ENCODE measurements at places on chromosomes 13 and 19.
A peak's percentile ranks its signal among the peaks of the same experiment; 100 is the strongest.

DNA sequence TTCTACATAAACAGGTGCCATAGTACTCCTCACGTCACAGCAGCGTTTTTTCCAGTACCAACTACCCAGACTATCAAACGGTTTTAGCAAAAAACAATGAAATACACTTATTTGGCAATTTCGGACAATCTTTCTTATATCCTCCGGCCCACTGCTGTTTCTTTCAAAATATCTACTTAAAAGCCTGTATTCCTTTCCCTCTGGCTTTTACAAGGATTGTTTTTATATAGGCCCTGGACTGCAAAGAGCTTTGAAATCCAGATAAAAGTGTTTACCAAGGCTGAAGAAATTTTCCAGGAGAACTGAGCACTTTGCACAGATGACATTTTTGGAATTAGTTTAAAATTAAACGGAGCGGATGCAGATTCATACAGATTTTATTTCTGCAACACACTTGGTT lies 255.9 kb upstream of the STARD13 start:
- no peaks in the 10 kb centered on the region for H3K27me3 ChIP-seq
- H3K4me1 ChIP-seq: peaks cover 6% of the 10 kb centered on the region
- no peaks in the 10 kb centered on the region for H3K36me3 ChIP-seq
- no peak for DNase-seq
- H3K27ac ChIP-seq: peak overlapping the region; percentile 99

- H3K27ac ChIP-seq: no peak overlapping the region
- no peaks in the 10 kb centered on the region for H3K27me3 ChIP-seq
- no peak overlapping the region for H3K4me3 ChIP-seq
- H3K4me1 ChIP-seq: peaks cover 24% of the 10 kb centered on the region
- DNase-seq: no peak
Observed at GRCh38 chr13:98564204-98564603, 12.7 kb downstream of the STK24 start.

- no peak overlapping the region for H3K27ac ChIP-seq
- no peaks in the 10 kb centered on the region for H3K36me3 ChIP-seq
- DNase-seq: no peak
- H3K4me1 ChIP-seq: no peaks in the 10 kb centered on the region
Observed at GRCh38 chr13:52348071-52348470, 57.9 kb downstream of the THSD1 start.

DNA sequence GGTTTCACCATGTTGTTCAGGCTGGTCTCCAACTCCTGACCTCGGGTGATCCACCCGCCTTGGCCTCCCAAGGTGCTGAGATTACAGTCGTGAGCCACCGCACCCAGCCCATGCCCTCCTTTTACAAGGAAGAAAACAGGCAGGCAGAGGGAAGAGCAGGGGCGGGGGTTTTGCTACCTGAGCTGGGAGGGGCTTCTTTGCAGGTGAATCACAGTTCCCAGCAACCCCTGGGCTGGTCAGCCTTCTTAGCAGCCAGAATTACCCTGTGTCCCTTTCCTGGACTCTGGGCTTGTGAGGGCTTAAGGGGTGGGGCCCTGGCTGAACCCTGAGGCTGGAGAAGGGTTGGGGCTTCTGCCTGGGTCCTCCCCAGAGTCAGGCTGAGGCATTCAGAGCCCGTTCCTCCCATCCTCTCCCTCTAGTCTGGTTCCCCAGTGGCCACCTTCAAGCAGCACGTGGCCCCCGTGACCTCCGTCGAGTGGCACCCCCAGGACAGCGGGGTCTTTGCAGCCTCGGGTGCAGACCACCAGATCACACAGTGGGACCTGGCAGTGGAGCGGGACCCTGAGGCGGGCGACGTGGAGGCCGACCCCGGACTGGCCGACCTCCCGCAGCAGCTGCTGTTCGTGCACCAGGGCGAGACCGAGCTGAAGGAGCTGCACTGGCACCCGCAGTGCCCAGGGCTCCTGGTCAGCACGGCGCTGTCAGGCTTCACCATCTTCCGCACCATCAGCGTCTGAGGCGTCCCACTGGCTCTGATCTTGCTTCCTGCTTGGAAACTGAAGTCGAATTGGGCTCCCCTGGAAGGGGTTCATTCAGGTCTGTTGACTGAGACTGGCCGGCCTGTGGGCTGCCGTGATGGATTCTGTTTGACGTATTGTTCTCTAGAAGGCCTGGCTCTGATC lies 2.8 kb upstream of the KCNJ14 start:
- H3K27ac ChIP-seq: no peak overlapping the region
- peaks cover 95% of the 10 kb centered on the region for H3K36me3 ChIP-seq
- no peaks in the 10 kb centered on the region for H3K27me3 ChIP-seq
- H3K4me3 ChIP-seq: no peak overlapping the region
- H3K4me1 ChIP-seq: peaks cover 7% of the 10 kb centered on the region
- no peak for DNase-seq

DNA sequence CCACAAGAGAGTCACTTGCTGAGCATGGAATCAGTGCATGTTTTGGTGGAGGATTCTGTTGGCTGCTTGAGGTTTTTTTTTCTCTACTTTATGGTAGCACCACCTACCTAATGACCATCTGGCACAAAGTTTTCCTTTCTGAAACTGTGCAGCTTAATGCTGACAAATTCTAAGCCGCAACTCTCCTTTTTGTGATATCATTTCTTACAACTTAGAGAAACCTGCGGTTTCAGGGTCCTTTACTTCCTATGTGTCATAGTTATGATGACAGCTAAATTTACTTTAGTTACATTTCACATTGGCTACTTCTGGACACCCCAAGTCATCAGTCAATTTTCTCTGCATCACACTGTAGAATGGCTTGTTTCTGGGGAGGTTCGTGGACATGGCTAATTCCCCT lies 115.4 kb upstream of the TMTC4 start:
- H3K4me3 ChIP-seq: no peak overlapping the region
- H3K27me3 ChIP-seq: no peaks in the 10 kb centered on the region
- H3K27ac ChIP-seq: peak overlapping the region; percentile 51
- no peaks in the 10 kb centered on the region for H3K36me3 ChIP-seq
- no peak for DNase-seq

DNA sequence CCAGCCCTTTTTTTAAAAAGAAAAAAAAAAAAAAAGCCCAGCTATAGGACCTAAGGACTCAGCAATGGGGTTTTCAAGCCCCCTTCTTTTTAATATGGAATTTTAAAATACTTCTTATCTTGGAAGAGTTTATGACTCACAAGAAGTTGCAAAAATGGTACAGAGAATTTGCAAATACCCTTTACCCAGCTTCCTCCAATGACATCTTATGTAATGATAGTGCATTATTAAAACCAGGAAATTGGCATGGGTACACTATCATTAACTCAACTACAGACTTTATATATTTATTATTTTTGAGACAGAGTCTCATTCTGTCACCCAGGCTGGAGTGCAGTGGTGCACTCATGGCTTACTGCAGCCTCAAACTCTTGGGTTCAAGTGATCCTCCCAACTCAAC lies 16.1 kb downstream of the TMEM38A start:
- no peak overlapping the region for H3K4me3 ChIP-seq
- no peak overlapping the region for H3K27ac ChIP-seq
- no peaks in the 10 kb centered on the region for H3K27me3 ChIP-seq
- peaks cover 27% of the 10 kb centered on the region for H3K36me3 ChIP-seq
- DNase-seq: no peak
- no peaks in the 10 kb centered on the region for H3K4me1 ChIP-seq

GRCh38 chr13:79353693-79354092 lies 52.4 kb downstream of the RBM26 start:
- DNase-seq: no peak
- no peaks in the 10 kb centered on the region for H3K4me1 ChIP-seq
- H3K27ac ChIP-seq: no peak overlapping the region
- no peaks in the 10 kb centered on the region for H3K27me3 ChIP-seq
- H3K4me3 ChIP-seq: no peak overlapping the region

DNA sequence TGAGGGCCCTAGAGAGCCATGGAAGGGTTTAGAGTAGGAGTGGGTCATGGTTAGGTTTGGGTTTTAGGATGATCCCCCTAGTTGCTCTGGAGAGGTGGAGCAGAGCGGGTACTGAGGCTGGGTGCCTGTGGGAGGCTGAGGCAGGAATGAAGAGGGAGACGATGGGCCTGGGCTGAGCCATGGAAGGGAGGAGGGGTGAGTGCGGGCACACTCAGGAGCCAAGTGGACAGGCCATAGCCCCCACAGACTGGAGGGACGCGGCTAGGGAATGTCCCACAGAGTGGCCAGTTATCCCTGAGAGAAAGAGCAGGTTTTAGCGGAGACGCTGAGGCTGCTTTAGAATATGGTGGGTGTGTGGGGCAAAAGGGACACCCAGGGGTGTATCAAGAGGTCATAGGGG lies 6.0 kb upstream of the CATSPERG start:
- H3K4me3 ChIP-seq: no peak overlapping the region
- no peaks in the 10 kb centered on the region for H3K27me3 ChIP-seq
- no peak overlapping the region for H3K27ac ChIP-seq
- no peak for DNase-seq

GRCh38 chr19:18785179-18786124 lies 5.7 kb downstream of the COMP start:
- peaks cover 63% of the 10 kb centered on the region for H3K27me3 ChIP-seq
- no peak overlapping the region for H3K4me3 ChIP-seq
- no peak overlapping the region for H3K27ac ChIP-seq
- H3K4me1 ChIP-seq: peaks cover 37% of the 10 kb centered on the region

- H3K4me3 ChIP-seq: peak within 1 kb of the TSS; percentile 57
- H3K36me3 ChIP-seq: peaks cover under 1% of the 10 kb centered on the region
- peak; percentile 91 for DNase-seq
Observed at GRCh38 chr13:52450012-52450792, at the start of gene VPS36. VPS36 (minus strand) TSS chr13:52450634; CDS start chr13:52450594, 40 bp downstream.

DNA sequence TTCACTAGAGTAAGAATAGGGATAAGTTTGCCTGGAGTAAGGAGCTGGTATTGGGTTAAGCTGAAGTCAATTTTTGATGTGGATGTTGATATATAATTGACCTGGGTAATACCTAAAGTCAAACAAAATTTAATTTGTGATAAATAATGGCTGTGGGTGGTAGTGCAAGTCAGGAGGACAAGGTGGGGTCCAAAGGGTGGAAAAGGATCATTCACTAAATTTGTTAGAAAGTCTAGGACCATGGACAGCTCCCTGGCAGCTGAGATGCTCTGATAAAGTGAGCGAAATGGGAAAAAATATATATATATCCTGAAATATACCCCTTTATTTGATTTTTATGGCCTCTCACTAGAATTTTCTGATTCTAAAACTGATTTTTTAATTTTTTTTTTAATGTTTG lies 463.5 kb downstream of the GPC6 start:
- DNase-seq: no peak
- H3K4me1 ChIP-seq: no peaks in the 10 kb centered on the region
- H3K4me3 ChIP-seq: no peak overlapping the region
- H3K27me3 ChIP-seq: no peaks in the 10 kb centered on the region

DNA sequence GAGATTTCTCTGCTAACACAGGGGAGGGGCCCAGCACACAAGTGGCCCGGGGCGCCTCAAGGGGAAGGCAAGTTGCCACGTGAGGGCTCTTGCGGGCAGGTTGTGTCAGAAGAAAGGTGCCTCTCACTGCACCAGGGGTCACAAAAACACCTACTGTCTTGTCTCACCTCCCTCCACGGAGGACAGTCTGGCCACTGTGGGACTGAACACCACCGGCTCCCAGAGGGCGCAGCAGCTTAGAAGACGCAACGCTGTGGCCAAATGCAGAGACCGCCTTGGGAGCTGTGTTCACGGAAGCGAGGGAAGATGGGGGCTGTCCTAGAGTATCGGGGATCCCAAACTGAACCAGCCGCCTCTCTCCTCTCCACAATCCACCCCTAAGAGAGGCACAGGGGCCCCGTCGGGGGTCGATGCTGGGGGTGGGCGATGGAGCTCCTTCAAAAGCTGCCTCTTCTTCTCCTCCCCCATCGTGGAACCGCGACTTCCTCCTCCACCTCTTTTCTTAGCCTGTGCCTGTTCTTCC lies 177.5 kb downstream of the FOXO1 start:
- peaks cover 16% of the 10 kb centered on the region for H3K27me3 ChIP-seq
- no peak for DNase-seq
- peaks cover 23% of the 10 kb centered on the region for H3K4me1 ChIP-seq
- H3K27ac ChIP-seq: no peak overlapping the region
- no peaks in the 10 kb centered on the region for H3K36me3 ChIP-seq

GRCh38 chr13:43294412-43294811 lies 271.0 kb downstream of the DNAJC15 start:
- no peak for DNase-seq
- peaks cover 5% of the 10 kb centered on the region for H3K36me3 ChIP-seq
- no peaks in the 10 kb centered on the region for H3K27me3 ChIP-seq
- H3K4me3 ChIP-seq: no peak overlapping the region
- H3K4me1 ChIP-seq: no peaks in the 10 kb centered on the region
- H3K27ac ChIP-seq: no peak overlapping the region

- no peak overlapping the region for H3K27ac ChIP-seq
- H3K4me1 ChIP-seq: peaks cover 40% of the 10 kb centered on the region
Observed at GRCh38 chr19:16581971-16582343, 9.7 kb upstream of the SLC35E1 start.

GRCh38 chr13:75256922-75257321 lies 225.0 kb downstream of the TBC1D4 start:
- H3K36me3 ChIP-seq: no peaks in the 10 kb centered on the region
- no peak overlapping the region for H3K4me3 ChIP-seq
- no peak overlapping the region for H3K27ac ChIP-seq
- no peaks in the 10 kb centered on the region for H3K27me3 ChIP-seq
- H3K4me1 ChIP-seq: no peaks in the 10 kb centered on the region

- H3K27me3 ChIP-seq: no peaks in the 10 kb centered on the region
- no peak overlapping the region for H3K27ac ChIP-seq
- DNase-seq: no peak
- no peaks in the 10 kb centered on the region for H3K4me1 ChIP-seq
Observed at GRCh38 chr19:4136680-4137088, 12.8 kb upstream of the MAP2K2 start.

GRCh38 chr13:33845572-33846302 lies 27.8 kb downstream of the RFC3 start:
- H3K27ac ChIP-seq: no peak overlapping the region
- peaks cover 3% of the 10 kb centered on the region for H3K36me3 ChIP-seq
- no peaks in the 10 kb centered on the region for H3K4me1 ChIP-seq
- no peaks in the 10 kb centered on the region for H3K27me3 ChIP-seq
- DNase-seq: no peak

- peak; percentile 73 for DNase-seq
- H3K4me1 ChIP-seq: peaks cover 16% of the 10 kb centered on the region
- H3K36me3 ChIP-seq: no peaks in the 10 kb centered on the region
- H3K27me3 ChIP-seq: no peaks in the 10 kb centered on the region
Observed at GRCh38 chr13:52779103-52779502, 39.5 kb upstream of the CNMD start.

- peaks cover 84% of the 10 kb centered on the region for H3K36me3 ChIP-seq
- H3K27ac ChIP-seq: peak overlapping the region; percentile 92
- H3K4me1 ChIP-seq: peaks cover 62% of the 10 kb centered on the region
- H3K27me3 ChIP-seq: no peaks in the 10 kb centered on the region
- H3K4me3 ChIP-seq: no peak overlapping the region
Observed at GRCh38 chr19:3669947-3670795, 30.1 kb downstream of the PIP5K1C start.

DNA sequence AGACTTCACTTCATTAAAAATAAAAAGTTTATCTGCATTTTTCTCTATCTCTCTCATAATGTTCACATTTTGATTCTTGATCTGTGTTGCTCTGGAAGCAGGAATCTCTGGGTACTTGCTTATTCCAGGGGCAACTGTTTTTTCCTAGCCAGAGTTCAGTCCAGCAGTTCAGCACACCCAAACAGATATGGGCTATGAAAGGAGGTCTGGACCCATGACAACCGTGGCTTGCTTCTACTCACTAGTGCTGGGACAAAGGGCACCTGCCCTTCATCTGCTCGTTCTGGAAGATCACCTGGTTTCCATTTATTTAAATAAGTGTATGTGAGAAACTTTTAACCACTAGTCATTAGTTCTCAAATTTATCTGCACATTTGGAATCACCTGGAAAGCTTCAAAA lies 36.0 kb downstream of the POLR1D start:
- DNase-seq: no peak
- no peak overlapping the region for H3K27ac ChIP-seq
- no peaks in the 10 kb centered on the region for H3K27me3 ChIP-seq
- H3K36me3 ChIP-seq: no peaks in the 10 kb centered on the region
- no peak overlapping the region for H3K4me3 ChIP-seq
